Stimulated activated CD8-positive, alpha-beta memory T cell treated with anti-CD3 and anti-CD28 coated beads, Interleukin-4, amount 100 ng/mL, for 1 hour (primary cell): ENCODE measurements at places on chromosomes 12 and 14.

GRCh38 chr12:22477894-22478287 is 66.5 kb downstream of the C2CD5 start:
- DNase-seq: no peak

DNA sequence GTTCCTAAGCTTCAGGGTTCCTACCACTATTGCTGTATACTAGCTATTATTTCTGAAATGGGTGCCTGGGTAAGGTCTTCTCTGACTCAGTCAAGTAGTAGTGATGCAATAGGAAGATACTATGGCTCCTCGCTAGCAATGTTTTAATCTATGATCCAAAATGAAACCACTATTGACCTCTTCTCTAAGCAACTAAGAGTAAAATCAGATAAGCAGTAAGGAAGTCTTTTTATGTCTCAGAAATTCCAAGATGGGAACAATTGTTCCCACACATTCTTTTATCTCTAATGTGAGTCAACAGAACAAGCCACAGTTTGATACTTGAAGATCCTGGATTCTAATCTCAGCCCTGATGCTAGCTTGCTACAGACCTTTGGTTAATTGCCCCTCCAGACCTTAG is 45.1 kb downstream of the AREL1 start:
- no peak for DNase-seq

DNA sequence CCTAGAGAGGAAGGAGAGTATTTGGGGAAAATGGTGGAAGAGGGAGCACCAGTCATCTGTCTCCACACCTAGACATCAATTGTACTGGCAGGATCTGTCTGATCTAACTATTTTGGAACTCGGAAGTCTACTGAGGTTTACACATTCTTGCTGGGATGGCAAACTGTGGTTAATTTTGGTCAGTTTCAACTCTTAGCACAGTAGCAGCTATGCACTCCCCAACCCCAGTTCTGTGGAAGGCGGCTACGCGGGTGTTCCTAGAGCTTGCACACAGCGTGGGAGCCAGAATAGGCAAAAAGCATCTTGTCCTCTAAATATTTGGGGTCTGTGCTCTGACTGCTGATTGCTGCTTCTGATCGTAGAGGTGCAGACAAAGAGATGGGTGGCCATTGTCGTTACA is 33.8 kb downstream of the TECPR2 start:
- DNase-seq: no peak

GRCh38 chr12:39419471-39419870 is 23.4 kb downstream of the KIF21A start:
- no peak for DNase-seq

- DNase-seq: no peak
Measured at GRCh38 chr12:3827301-3828000, 45.7 kb downstream of the PARP11 start.

DNA sequence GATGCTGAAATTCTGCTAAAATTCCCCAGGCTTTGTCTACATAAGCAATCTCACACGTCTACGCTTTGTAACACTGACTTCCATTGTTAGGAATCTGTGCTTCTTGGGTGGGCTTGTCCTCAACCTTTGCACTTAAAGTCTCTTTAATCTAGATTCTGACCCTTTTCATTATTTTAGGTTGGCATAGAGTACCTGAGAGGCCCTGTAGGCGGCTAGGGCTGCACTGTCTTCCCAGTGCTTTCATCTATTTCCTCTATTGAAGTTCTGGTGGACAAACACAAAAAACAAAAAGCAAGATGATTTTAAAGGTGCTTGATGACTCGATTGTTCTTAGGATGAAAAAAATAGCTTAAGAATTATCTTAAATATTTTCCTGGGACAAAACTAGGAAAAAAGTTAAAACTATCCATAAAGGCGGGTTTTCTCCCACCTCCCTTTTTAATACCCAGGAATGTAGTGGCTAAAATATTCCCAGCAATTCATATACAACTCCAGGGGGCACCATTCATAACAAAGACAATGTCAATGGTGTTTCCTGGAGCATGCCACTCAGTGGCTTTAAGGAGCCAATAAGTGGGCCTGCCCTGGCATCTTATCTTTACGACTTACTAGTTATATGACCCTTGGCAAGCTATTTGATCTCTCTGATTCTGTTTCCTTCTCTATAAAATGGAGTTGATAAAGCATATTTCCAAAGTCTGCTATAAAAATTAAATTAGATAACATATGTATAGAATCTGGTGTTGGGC is 197.5 kb downstream of the STXBP6 start:
- no peak for DNase-seq

- no peak for DNase-seq
Measured at GRCh38 chr12:13465635-13466034, 269.1 kb downstream of the EMP1 start.

GRCh38 chr12:12804432-12804886 is 8.7 kb upstream of the DDX47 start:
- no peak for DNase-seq

GRCh38 chr12:29067430-29067829 is 81.6 kb upstream of the FAR2 start:
- DNase-seq: no peak

GRCh38 chr12:31362115-31362758 is 36.3 kb upstream of the SINHCAF start:
- DNase-seq: no peak

- DNase-seq: no peak
Measured at GRCh38 chr12:5395443-5396271, 36.3 kb upstream of the NTF3 start.

DNA sequence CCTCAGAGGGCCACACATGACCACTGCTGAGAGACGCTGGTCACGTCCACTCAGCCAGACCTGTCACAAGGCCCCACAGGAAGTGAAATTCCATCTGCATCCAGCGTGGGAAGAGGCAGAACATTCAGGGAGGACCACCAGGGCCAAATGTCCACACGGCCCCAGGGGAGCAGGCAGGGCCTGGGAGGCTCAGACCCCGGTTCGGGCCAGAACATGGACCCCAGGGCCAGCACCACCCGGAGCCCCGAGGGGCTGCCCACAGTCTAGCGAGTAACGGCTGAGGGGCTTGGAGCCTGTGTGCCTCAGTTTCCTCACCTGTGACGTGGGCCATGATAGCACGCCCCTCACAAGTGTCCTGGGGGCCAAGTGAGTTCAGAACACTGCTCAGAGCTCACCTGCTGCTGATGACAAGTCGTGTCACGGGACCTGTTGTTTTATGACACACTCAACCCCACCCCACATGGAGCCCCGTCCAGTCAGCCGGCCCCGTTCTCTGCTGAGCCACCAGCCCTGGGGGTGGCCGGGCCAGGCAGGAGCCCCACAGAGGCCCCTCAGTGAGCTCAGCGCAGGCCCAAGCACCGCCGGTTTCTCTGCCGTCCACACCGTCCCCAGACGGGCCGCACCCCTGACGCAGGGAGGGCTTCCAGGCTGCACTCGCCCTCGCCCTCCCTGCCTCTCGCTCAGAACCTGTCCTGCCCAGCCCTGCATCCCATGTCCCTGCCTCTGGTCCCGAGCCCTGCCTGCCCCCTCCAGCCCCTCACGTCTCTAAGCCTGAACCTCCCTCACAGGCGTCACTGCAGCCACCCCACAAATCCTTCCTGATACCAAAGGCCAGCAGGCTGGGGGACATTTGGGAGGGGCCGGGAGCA is 79.5 kb upstream of the GALNT9 start:
- no peak for DNase-seq

- DNase-seq: no peak
Measured at GRCh38 chr14:56100556-56100955, 17.7 kb upstream of the PELI2 start.

GRCh38 chr14:64930085-64930843 is 12.3 kb downstream of the GPX2 start:
- no peak for DNase-seq

DNA sequence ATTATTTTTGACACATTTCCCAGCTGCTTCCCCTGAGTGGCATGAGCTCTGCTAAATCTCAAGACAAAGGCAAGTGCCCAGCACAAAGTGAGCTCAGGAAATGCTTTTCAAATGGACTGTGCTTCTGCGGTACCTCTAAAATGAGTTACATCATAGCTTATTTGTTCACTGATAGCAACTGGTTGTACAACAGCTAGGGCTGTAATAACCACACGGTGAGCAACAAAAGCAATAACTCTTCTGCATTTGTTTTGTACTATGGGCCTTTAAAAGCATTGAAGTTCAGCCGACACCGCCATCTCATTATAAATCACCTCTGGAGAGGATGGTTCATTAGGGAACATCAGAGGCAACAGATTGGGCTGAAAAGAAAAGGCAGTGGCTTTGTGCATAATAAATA is 475.0 kb downstream of the GLT1D1 start:
- DNase-seq: no peak

DNA sequence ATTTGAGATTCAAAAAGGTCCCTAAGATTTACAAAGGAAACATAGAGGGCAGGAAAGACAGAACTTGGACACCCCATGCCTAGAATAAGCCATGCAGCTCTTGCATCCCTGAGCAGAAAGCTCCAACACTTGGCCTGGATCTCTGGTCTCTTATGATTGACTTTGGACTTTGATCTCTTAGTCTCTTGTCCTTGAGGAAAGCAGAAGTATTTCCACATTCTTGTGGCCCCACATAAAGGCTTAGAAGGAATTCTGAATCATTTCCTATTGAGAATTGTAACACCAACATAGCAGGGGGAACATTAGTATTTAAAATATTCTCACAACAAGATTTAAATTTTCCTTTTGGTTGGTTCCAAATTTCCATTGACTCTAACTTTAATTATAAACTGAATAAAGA is 283.7 kb upstream of the PRKD1 start:
- no peak for DNase-seq

DNA sequence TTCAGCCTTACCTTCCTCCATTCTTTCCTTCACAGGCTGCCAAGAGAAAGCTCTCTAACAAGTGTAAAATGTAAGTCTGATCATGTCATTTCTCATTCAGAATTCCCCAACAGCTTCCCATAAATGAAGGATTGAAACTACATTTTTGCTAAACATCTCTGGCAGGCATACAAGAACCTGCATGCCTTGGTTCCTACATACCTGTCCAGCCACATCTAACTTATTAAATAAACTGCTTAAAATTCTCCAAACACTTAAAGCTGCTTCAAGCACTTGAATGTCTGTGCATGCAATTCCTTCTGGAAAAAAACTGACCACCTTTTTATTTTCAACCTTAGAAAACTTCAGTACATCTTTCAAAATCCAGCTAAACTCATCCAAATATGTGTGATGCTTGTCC is 84.4 kb upstream of the DCN start:
- DNase-seq: no peak

DNA sequence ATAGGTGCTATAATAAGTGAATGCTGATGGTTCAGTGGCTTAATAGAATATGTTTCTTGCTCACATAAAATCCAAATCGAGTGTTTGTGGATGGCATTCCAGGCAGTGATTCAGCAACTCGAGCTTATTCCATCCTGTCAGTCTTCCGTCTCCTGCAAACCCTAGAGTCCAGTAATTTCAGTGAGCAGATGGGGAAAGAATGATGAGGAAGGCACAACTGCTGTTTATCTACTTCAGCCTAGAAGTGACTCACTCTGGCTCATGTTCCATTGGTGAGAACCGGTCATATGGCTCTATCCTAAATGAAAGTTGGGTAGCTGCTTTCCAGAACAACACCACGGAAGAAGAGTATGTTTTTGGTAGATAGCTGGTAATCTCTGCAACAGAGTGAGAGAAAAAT is 421.8 kb upstream of the PDE3A start:
- DNase-seq: no peak

DNA sequence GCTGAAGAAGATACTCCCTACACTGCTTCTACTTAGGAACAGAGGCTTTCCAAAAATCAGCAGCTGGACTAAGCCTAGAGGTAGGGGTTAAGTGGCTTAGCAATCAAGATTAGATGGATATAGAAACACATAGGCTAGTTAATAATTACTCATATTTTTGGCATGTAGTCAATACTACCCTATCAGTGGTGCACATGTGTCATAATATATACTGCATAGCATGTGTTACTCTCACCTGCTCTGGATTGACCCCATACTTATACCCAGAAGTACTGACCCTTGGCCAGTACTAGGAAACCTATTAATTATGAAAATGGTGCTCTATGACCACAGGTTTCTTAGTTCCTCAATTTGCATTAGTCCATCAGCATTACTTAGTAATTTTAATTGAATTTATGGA is 528.4 kb upstream of the LMO3 start:
- DNase-seq: no peak

DNA sequence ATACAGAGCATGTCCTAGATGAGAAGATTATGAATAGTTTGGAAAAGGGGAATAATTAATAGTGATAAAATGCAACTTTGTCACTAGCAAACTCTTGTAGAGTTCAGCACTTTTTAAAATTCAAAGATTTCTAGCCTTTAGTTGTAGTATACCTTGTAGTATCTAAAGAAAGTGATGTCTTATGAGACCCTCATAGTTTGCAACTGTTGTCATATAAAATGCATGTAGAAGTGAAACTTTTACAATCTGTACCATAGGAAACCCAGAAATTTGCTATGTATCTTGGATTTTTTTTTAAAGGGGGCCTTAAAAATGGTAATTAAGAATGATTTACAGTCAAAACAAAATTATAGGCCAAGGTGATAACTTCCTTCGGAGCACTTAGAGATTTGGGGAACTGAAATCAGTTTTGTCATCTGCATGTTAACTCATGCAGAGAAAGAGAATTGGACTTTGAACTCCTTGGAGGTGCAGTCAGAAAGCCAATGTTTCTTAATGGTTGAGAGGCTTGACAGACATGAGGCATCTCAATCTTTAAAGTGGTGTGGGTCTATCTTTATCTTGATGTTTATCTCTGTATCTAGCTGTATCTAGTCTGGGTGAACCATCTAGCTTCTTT is 1.3 kb downstream of the LRRK2 start:
- no peak for DNase-seq

- DNase-seq: no peak
Measured at GRCh38 chr14:37864861-37865718, 269.7 kb downstream of the TTC6 start.

- DNase-seq: no peak
Measured at GRCh38 chr12:57242691-57243454, 8.1 kb downstream of the STAC3 start.

GRCh38 chr14:95402578-95402977 is 82.9 kb upstream of the CLMN start:
- DNase-seq: no peak

GRCh38 chr14:59510001-59510400 is 25.7 kb downstream of the JKAMP start:
- no peak for DNase-seq

DNA sequence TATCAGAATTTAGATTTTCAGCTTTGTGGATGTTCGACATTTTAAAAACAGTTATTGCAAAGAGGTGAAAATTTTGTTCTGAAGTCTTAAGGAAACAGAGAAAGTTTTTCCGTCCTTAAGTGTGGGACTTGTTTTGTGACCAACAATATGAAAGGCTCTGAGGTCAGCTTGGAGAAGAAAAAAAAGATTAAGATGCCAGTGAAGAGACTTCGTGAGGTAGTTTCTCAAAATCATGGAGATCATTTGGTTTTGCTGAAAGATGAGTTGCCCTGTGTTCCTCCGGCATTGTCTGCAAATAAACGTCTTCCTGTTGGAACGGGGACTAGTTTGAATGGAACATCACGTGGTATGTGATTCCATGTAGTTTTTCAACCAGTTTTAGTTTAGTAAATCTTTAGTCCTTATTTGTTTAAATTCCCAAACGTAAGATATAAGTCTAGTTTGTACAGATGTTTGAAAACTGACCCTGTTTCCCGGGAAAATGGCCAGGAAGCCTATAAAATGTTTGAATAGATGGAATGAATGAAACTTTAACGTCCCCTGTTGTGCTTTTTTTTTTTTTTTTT is 682 bp downstream of the KIAA0586 start:
- DNase-seq: no peak

GRCh38 chr12:84497819-84498218 is 414.8 kb downstream of the SLC6A15 start:
- DNase-seq: no peak

GRCh38 chr12:109539508-109539907 is 33.8 kb downstream of the MMAB start:
- no peak for DNase-seq
